ENCODE measurements at places on chromosomes 3 and 15.

DNA sequence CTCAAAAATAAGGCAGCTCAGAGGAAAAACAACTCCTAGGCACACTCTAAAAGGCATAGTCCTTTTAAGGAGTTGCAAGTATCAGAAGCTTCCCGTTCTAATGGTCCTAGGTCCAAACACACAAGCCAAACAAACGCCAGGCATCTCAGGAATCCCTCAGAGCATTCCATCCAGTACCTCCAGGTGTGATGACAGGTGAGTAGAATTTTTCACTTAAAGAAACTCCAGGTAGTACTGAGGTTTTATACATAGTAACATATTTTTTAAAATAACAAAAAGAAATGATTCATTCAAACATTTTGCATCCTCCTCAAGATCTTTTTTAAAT, 1092.3 kb downstream of the TUSC7 start:
- no peak for DNase-seq

DNA sequence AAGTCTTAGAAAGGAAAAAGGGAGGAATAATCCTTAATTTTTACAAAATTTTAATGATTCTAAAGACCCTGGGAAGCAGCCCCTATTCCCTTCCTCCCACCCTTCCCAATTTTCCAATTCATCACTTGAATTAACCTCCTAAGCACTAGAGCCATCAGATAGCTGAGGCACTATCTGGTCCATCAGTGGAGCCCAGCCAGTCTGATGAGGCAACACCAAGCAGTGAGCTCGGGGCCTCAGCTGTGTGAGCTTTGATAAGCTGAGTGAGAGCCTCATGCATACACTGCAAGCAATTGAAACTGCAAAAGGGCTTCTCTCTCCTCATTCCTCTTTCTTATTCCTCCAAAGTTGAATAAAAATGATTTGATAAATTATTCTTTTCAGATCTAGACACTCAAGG, 31.9 kb downstream of the TUSC7 start:
- DNase-seq: peak; percentile 36

DNA sequence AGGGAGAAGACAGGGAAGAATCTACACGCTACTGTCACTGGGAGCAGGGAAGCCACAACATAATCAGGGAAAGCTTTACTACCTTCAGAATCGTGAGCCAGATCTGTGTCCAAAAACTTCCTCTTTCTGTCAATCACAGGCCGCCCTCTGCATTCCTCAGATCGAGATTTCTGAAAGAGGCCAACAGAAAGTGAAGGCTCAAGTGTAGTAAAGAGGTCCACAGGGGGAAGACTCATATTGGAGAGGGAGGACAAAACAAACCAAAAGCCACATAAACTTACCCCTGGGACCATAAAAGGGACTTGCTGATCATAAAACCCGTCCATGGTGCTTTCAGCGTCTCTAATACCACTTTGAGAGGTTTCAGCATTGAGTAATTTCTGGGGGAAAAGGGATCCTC, 3.3 kb downstream of the ETV5 start:
- DNase-seq: no peak

DNA sequence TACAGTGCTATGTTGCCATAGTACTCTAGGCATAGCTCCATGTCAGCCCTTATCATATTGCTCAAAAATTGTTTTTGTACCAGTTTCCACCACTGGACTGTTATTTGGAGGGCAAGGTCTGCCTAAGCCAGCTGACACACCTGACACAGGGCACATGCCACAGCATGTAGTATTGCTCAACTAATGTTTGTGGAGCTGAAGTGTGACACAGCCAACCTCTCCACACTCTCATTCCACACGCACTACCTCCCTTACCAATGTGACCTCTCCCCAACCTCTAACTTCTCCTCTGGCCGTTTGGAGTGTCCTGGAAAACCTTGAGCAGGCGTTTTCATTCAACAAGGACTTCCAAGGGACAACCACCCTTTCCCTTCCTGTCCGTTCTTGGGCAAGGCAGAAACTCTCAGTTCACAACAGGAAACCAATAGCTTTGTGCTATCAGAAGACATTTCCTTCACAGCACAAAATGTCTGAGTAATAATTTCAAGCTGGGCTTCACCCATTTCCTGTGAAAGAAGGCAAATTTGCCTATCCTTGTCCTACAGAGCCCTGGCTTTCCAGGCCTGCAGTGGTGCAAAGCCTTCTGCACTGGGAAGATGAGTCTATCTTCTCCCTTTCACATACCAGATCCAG, 38.4 kb downstream of the TLNRD1 start:
- DNase-seq: no peak

GRCh38 chr15:67446449-67446848, 74.5 kb upstream of the C15orf61 start:
- no peak for DNase-seq

DNA sequence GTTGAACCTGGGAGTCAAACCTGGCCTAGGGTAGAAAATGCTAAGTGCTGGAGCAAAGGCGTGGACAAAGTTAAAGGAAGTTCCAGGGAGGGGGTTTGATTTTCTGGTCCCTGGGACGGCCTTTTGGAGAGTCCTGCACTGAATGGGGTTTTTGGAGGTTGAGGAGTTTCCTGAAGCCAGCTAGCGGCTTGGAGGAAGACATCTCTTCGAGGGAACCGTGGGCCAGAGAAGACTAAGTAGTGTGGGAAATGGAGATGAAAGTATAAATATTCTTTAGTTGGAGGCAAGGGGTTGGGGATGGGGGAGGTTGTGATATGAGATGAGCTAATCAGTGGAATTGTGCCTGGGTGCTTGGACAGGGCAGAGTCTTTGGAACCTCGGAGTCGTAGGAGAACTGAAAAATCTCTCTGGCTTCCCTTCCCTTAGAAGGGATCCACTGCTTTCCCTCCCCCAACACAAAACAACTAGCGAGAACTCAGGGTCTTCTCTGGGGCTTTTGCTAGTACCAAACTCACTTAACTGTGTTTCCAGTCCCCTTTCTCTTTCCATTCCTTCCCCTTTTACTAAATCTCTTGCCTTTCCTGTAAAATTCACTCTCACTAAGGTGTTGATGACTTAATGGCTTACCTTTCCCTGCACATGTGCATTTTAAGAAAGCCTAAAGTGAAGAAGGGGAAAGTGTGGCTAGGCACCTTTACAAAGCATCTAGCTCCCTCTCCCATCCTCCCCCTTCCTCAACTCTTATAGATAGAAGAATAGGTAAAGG, 1.0 kb downstream of the LPP start:
- DNase-seq: no peak

GRCh38 chr3:129033633-129034321, 26.8 kb upstream of the GP9 start:
- DNase-seq: no peak

DNA sequence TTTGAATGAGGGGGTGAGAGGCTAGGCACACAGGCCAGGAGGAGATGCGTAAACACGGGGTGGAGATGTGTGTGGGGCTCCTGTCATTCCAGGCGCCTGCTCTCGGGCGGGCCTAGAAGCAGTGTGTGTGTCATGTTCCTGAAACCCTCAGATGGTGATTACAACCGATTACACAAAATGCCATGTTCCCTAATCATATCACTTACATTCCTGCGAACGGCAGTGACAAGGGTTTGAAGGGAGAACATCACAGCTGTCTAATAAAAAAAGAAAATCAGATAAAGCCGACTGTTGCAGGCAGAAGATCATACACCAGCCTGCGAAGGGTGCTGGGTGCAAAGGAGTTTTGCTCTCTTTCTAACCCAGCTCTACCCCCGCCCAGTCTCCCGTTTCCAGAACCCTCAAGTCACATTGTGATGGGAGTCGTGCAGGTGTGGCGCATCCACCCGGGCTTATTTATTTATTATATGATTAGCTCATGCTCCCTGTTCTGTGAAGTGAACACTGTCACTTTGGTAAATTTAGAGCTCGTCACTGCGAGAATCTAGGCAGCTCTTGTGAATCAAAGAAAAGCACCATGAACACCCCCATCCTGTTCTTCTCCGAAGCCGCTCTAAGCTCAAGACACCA, 140.3 kb downstream of the NR2F2 start:
- DNase-seq: no peak

GRCh38 chr3:80159990-80160506, 392.2 kb upstream of the ROBO1 start:
- no peak for DNase-seq

GRCh38 chr15:25510146-25510545, 71.3 kb upstream of the UBE3A start:
- DNase-seq: no peak

GRCh38 chr3:33372218-33373081, 67.8 kb downstream of the UBP1 start:
- peak; percentile 44 for DNase-seq

DNA sequence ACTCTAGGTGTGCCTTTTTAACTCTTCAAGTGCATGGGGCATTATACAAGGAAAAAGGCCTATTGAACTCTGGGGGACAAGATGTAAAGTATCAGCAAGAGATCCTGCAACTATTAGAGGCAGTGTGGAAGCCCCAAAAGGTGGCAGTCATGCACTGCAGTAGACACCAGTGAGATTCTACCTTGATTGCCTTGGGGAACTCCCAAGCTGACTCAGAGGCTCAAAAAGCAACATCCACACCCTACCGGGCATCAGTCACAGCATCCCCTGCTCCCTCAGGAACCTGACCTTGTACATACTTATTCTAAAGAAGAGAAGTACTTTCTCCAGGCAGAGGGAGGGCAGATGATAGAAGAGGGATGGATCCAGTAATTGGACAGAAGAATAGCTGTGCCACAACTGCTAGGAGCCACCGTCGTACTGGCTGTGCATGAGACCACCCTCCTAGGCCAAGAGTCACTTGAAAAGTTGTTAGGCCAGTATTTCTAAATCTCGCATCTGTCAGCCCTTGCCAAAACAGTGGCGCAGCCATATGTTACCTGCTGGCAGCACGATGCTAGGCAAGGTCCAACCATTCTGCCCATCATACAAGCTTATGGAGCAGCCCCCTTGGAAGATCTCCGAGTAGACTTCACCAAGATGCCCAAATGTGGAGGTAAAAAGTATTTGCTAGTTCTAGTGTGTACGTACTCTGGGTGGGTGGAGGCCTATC, 523.1 kb upstream of the FRG2C start:
- no peak for DNase-seq

- DNase-seq: peak; percentile 19
Observed at GRCh38 chr3:3587647-3587972, 211.6 kb upstream of the LRRN1 start.

DNA sequence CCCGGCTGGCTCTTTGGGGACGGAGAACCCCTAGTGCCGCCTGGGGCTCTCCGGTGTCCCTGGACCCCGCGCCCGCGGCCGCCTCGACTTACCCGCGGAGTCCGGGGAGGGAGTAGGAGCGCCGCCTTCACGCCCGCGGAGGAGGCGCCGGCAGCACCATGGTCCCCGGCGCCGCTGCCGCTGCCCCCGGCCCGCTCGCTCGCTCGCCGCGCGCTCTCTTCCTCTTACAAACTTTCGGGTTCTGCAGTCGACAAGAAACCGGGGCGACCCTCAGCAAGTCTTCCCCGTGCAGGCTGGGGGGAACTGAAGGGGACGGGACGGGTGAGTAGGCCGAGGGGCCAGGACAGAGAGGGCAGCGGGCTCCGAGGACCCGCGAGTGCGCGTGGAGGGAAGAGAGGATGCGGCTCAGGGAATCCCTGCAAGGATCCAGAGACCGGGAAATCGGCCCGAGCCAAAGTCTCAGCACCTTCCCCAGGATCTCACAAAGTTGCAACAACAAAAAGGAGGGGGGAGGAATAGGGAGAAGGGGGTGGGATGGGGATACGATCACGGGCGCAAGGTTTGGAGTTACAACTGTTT, 2.0 kb downstream of the FOXP1 start:
- peak; percentile 47 for DNase-seq

DNA sequence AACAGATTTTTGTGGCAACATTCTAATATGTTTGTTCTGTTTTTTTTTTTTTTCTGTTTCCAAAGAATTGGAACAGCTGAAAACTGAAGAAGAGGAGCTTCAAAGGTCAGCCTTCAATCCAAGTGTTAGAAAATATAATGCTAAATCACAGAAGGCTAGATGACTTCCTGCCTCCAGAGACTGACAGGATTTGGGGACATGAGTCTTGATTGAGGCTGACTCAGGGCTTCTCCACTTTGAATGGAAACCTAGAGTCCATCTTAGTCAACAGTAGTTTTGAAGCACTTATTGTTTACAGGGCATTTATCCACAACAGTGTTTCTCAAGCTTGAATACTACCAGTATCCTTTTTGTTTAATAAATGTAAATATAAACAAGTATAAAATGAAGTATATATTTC, 44.5 kb upstream of the RAD51 start:
- no peak for DNase-seq

DNA sequence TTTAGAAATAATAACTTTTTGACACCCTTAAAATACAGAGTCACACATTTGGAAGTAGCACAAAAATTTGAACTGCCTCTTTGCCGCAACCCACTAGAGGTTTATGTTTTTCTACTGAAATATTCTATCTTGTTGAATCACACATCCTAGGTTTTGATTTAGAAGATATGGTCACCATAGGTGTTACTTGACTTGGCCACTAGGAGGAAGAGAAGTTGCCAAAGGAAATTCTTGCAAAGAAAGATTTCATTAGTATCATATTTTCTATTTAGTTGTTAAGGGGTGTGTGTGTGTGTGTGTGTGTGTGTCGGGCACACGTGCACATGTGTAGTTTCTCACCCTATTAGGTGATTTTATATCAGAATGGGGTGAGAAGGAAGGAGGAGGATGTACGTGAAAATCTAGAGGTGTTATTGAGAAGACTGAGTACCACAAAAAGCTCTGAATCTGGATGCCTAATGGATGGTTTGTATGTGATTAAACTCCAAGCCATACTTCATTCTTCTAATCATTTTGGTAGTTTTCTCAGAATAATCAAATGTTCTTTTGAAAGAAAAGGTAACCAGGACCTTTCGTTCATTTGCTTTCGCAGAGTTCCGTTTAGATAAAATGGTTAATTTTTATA, 31.5 kb downstream of the ZFAND6 start:
- DNase-seq: no peak

DNA sequence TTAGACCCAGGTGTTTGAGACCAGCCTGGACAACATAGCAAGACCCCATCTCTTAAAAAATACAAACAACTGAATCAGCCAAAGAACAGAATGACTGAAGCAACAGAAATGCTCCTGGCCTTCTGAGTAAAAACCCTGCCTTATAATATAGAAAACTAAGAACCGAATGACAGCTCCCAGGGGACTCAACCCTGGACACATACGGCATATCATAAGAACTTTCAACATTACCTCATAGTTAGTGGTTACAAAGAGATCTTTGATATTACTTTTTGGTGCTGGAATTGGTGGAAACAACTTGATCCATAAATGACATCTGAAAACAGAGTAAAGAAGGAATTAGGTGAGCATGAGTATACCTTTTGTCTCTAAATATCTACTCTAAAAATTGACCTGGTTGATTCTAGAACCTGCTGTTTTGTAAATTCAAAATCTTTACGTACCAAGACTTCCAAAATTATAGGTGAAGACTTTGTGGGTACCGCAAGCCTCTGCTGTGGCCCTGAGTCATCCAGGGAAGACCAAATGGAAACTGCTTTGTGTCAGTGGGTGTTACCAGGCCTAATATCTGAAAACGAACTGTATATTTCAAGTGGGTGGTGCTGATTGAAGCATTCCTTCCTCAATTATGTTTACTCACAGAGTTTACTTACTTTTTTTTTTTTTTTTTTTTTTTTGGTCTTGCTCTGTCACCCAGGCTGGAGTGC, 35.5 kb downstream of the IL5RA start:
- DNase-seq: no peak

DNA sequence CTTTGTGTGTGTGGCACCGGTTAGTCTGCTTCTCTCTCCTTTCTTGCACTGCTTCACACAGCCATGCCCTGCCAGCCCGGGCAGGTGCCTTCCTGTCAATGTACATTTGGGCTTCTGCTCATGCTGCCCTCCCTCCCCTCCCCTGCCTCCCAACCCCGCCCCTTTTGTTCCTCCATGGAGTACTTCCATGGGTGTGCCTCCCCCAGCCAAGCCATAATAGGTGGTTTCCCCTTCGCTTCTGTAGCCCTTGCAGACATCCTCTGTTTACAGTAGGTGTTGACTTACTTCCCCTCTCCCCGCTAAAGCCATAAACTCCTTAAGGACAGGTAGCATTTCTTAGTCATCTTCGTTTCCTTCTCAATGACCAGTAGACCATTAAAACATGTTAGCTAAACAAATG, 31.8 kb upstream of the CRTC3 start:
- no peak for DNase-seq

All from glutamatergic neuron (in vitro differentiated cells).